Keratinocyte (primary cell): ENCODE measurements at places on chromosomes 12 and 14. TPM values are rescaled to one million over a fixed set of nuclear protein-coding genes. Genes with fewer than 3 reads are reported as not detected.

Gene CLEC4E
- polyA plus RNA-seq: not detected in 3 replicates

Gene SLC17A8
- not detected in 3 replicates for polyA plus RNA-seq

DNA sequence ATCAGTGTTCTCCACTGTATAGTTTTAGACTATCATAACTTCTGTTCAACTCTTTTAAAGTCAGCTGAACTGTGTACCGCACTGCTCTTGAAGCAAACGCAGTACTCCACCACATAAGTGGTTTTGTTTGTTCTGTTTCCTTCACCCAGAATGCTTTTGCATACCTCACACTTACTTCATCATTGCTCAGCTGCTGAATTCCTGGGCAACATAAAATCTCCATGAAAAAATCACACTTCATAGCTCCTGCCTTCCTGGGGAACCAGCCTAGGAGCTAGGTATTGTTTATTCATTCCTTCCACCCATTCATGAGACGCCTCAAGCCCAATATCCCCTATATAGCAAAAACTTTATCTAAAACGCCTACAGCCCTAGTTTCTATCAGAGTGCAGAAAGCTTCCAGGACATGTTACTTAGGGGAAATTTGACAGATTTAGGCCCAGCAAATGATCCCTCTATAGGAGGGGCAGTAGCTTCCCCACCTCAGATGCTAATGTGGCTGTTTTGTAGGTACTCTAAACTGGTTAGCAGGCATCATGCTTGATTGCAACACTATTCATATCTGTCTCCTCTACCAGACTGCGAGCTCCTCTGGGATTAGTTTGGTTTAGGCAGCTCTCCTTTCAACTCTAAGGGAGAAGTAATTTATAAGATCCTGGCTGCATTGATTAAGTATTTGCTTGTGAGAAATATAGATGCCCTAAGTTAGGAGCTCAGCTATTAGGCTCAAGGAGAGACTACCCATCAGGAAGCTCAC lies 44.5 kb downstream of the LRRC9 start:
- no peak for DNase-seq

Gene C1RL
- 8.5 to 13.5 TPM (median 9.3 TPM) in 3 replicates for polyA plus RNA-seq

DNA sequence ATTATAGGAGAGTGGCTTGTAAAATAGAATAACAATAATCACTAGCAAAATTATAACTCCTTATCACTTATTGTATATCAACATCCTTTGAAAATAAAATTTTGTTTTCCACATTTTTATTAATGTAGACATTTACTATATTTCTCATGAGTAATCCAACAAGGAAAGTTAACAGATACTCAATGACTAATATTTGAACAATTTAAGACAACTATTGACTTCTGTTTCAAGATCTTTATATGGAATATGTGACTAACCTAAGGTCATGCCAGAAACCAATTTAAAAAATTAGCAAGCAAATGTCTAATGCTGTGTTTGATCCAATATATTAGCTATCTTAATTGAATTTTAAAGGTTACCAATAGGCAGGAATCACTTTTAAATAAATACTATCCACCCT lies 638.5 kb upstream of the FLRT2 start:
- DNase-seq: no peak

Gene ACOT4
- polyA plus RNA-seq: 0.29 to 0.68 TPM (median 0.40 TPM) in 3 replicates

DNA sequence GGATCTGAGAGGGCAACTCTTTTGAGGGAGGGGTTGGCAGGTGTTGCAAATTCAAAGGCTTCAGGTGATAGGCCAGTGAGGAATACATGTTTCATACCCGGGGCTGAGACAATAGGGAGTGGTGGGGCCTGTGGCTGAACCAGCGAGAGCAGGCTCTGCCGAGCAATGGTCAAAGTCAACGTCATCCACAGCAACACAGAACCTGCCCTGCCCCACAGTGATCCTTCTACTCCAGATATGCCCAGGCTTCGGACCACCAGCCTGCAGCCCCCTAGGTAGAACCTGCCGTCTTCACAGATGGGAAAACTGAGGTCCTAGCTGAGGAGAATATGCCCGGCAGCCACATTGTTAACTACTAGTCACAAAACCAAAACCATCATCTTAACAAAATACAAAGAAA lies 4.1 kb downstream of the SERPINA1 start:
- DNase-seq: no peak

Gene P2RX2
- not detected in 3 replicates for polyA plus RNA-seq

Gene PYGL
- 197 to 397 TPM (median 331 TPM) in 3 replicates for polyA plus RNA-seq

GRCh38 chr14:66111891-66112290 lies 374.3 kb upstream of the CCDC196 start:
- DNase-seq: peak; percentile 25

- DNase-seq: no peak
Observed at GRCh38 chr14:51789596-51789995, 70.8 kb upstream of the GNG2 start.

Gene SIX6
- not detected in 3 replicates for polyA plus RNA-seq

Gene BDKRB2
- 10.9 to 13.2 TPM (median 11.2 TPM) in 3 replicates for polyA plus RNA-seq
